WTC11 (cell line): ENCODE measurements at places on chromosomes 6 and 20. TPM values are rescaled to one million over a fixed set of nuclear protein-coding genes. Genes with fewer than 3 reads are reported as not detected.

- DNase-seq = no peak
Observed at GRCh38 chr6:21836277-21836676, 242.7 kb downstream of the SOX4 start.

DNA sequence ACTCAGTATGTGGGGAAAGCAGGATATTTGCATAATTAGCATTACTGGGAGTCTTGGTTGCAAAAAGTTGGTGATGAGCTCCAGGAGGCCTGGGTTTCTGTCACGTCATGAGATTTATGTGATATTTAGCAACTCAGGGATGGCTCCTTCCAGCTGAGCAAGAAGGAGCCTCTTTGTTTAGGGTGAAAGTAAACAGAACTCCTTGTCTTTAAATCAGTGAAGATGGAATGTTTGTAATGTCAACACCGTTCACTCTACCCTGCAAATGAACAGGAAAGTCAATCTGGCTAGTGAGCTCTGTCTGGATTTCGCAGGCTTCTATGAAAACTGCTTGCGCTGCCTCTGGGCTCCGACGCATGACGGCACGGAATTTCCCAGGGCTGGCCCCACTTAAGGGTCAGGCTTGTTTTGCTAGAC lies 86.9 kb downstream of the PXDC1 start:
- no peak for DNase-seq

DNA sequence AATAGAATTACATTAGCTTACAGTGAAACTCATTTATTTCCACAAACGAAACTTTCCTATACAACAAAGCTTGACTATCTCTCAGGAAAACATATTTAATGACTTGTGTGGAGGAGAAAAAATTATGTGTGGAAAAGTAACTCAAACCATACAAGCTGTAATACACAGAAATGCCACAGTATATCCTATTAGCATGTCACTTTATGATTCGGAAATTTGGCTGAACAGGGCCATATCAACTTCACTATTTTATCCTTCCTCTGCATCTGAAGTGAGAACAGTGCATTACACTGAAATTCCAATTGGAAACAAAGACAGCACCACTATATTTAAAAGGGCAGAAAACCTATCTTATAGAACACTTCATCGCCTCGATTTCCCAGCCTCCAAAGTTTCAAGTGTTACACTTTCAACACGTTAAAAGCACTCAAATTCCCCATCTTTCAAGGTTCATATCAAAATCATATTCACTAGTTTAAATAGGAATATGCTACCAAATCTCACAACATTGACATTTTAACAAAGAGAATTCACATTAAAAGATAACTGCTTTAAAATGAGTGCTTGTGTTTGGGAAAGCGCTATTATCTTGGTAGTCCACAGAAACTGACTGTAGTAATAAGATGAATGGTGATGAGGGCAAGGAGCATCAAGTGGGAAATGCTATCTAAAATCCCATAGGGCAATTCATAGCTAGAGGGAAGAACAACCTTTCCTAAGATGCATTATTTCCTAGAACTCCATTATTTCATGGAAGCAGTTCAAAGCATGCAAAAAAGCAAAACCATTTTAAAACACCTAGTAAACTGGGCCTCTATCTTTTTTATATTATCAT lies 1.8 kb downstream of the REV3L start:
- no peak for DNase-seq

- no peak for DNase-seq
Observed at GRCh38 chr6:72674842-72675241, 53.0 kb downstream of the KCNQ5 start.

DNA sequence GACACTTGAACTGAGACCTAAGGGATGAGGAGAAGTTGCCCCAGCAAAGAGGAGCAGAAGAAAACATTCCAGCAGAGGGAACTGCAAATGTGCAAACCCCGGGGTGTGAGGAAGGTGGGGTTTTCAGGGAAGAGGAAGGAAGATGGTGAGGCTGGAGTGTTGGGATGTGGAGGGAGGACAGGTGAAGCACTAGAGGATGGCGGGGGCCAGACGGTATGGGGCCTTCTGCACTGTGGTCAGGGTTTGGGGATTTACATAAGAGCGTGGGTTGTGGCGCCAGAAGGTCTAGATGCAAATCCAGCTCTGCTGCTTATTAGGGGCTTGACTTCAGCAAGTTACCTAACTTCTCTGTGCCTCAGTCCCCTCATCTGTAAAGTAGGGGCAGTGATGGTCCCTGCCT lies 16.0 kb downstream of the DLGAP4 start:
- no peak for DNase-seq

GRCh38 chr6:115740907-115741306 lies 319.8 kb downstream of the FRK start:
- no peak for DNase-seq

- DNase-seq = no peak
Observed at GRCh38 chr6:168163096-168163731, 84.2 kb upstream of the FRMD1 start.

GRCh38 chr20:18428490-18429173 lies 38.2 kb downstream of the DZANK1 start:
- no peak for DNase-seq

ADGRG6 gene
- total RNA-seq = 3.3 to 6.1 TPM (median 5.3 TPM) in 3 replicates

PHACTR3 gene
- 0.23 to 0.30 TPM (median 0.28 TPM) in 3 replicates for total RNA-seq

KIAA1755 gene
- 0.16 to 0.50 TPM (median 0.27 TPM) in 3 replicates for total RNA-seq

KCNS1 gene
- total RNA-seq = 1.2 to 2.1 TPM (median 2.1 TPM) in 3 replicates

OR2H2 gene
- not detected in 3 replicates for total RNA-seq

CD83 gene
- total RNA-seq = 5.5 to 7.5 TPM (median 7.4 TPM) in 3 replicates

PHF1 gene
- 60.0 to 63.6 TPM (median 60.2 TPM) in 3 replicates for total RNA-seq

LTB gene
- 1.0 to 1.5 TPM (median 1.3 TPM) in 3 replicates for total RNA-seq

SPATS1 gene
- total RNA-seq = not detected in 3 replicates

PTCRA gene
- not detected in 3 replicates for total RNA-seq

PRL gene
- total RNA-seq = not detected in 3 replicates

MCCD1 gene
- total RNA-seq = not detected in 3 replicates
